ENCODE measurements at places on chromosomes 12 and 14.

DNA sequence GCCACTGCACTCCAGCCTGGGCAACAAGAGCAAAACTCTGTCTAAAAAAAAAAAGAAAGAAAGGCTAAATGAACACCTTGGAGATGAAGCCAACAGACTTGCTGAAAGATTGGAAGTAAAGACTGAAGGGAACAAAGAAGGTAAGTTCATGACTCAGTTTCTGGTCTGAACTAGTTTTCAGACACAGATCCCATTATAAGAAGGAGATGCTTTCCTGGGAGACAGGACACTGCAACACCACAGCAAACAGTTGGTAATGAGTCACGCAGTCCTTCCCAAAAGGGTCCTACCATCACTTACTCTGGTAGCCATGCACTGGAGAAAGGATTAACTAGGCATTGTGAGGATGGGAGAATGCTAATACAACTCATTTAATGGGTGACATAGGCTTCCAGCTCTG is 97.2 kb downstream of the SSPN start:
- DNase-seq: no peak

GRCh38 chr12:12290206-12290605 is 23.4 kb upstream of the LRP6 start:
- no peak for DNase-seq

GRCh38 chr12:106769546-106769945 is 4.9 kb upstream of the RIC8B start:
- DNase-seq: no peak

DNA sequence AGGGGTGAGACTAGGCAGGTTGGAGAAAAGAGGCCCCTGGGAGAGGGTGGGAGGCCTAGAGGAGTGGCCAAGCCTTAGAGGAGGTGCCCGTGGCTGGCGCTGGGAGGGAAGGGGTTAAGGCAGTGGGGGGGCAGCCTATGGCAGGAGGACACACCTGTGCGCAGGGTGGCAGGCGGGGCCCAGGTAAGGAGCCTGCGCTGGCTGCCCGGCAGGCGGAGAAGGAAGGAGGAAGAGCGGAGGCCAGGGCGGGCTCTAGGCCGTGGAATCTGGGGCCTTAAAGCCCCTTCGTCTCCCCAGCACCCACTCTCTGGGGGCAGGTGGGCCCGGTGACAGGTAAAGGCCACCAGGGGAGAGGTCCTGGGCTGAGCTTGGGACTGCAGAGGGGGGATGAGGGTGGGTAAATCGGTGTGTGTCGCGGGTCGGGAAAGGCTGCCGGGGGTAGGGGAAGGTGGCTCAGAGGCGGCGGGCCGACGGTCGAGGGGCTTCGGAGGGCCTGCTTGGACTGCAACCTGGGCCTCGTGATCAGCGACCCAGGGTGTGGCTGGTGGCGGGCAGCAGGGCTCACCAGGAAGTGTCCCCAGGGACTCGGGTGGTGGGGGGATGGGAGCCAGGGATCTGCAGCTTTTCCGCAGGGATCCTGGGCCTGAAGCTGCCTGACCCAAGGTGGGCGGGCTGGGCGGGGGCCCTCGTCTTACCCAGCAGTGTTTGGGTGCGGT is 7.3 kb downstream of the PHB2 start:
- DNase-seq: no peak

DNA sequence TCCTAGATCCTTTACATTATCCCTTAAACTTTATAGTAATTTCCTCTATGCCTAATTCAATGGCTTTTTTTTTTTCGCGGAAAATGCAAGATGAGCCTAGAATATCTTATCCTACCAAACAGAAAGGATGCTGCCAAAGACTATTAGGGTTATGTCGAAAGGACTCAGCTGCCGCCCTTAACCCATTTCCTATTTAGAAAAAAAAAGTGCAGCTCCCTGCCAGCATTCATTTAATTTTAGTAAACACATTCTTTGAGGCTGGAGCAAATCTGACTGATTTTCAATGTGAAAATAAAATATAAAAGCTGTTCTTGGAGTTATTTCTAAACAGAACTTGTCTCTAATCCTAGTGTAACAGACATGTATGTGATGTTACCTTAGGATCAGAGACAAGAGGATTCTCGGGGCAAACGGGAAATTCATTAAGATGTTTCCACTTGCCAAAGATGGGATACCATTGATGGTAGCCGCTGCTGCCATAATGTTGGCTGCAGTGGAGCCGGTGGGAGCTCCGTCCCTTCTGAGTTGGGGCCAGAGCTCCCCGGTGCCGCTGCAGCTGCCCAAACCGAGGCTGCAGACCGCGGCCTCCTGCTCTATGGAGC is 8.2 kb upstream of the A2M start:
- no peak for DNase-seq

- no peak for DNase-seq
These were observed 21.4 kb downstream of the LGR5 start for GRCh38 chr12:71460850-71461609.

DNA sequence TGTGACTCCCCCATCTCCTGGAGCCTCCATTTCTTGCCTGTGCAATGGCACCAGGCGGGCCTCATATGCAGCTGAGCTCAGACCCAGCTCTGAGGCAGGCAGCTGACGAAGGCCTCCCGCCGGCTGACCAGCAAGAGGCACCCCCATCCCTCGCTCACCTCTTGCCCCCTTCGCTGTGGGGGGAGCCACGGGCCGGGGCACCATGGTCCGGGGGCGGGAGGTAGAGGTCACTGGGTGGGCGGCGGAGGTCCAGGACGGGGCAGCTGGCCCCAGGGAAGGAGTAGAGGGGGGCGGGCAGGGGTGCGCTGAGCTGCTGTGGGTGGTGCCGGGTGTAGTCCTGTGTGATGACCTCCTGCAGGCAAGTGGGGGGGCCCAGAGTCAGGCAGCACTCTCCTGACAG is 39.4 kb downstream of the RFLNA start:
- DNase-seq: no peak

- no peak for DNase-seq
These were observed 613 bp downstream of the SRSF9 start for GRCh38 chr12:120468821-120469449.

DNA sequence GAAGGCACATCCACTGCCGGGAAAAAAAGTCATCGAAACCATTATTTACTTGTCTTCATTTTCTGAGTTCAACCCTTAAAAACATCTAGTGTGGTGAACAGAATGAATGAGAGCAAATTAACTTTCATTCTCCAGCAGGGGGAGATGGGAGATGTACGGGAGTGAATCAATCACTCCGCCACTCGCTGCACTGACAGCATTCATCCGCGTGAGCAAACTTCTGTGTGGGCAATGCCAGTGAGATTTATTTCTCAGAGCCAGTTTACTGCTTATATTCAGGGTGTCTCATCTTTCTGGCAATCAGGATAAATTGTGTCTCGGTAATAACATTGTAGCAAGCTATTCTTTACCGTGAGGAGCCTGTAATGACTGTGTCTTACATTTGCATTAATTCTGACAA is 463.6 kb upstream of the MIS18BP1 start:
- DNase-seq: no peak

DNA sequence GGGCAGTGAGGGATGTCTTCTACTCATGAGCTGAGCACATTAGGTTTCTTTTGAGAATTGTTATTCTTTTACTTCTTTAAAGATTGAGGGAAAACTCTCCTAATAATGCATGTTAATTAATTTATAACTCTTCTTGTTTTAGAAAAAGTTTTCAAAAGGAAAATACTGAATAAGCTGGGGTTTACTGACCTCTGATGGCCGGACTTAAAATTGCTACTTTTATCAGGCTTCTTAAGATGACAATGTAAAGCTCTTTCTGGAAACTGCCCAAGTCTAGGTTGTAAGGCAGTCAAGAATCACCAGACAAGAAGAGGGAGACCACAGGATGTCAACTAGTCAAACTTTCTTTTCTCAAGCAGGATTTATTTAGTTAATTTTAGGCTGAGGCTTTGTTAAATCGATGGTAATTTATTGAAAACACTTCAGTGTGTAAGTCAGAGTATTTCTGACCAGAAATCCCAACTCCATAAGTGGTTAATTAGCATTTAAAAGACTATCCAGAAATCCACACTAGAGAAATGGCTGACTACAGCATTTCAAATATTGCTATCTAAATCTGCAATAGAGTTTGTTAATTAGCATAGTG is 82.1 kb downstream of the AVPR1A start:
- DNase-seq: peak; percentile 61

DNA sequence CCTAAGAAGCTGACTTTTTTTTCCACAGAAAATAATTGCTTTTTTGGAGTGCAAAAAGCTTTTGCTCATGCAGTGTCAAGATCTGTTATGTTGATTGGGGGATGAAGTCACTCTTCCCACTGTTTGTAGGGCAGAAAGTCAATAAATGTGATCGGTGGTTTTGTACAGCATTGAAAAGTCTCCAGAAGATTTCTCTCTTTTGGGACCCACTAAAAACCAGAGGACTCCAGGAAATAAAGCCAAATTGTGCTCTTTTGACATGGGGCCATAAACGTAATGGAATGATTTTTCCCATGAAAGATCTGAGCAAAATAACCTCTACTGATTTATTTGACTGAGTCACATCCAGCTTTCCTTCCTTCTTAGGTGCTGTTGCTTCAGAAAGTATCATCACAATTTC is 122.5 kb downstream of the SNAPC1 start:
- DNase-seq: no peak

DNA sequence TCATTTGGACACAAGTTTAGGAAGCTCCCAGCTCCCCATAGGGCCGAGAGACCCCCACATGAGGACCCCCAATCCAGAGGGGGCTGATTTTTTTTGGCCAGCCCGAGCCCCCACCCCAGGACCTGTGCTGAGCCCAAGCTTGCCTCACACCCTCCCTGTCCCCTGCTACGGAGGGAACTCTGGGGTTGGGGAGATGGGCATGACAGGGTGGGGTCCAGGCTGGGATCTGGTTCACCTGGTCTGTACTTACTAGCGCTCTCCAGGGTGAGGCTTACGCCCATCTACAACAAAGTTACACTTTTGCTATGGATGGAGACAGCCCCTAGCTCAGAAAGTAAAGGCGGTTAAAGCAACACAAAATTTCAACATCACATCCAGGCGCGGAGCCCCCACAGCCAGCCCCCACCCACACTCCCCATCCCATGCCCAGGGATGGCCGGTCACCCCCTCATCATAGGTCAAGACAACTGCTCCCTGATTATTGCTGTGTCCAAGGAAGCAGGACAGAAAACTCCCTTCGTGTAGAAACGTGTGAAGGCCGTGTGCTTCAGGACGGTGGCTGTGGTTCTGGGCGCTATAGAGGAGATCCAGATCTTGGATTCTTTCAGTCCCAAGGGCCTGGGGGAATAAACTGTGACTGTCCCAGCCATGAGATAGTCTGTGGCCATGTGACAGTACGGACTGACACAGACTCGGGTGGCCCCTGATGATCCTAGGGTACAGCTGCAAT is 10.7 kb downstream of the SLC25A29 start:
- no peak for DNase-seq

DNA sequence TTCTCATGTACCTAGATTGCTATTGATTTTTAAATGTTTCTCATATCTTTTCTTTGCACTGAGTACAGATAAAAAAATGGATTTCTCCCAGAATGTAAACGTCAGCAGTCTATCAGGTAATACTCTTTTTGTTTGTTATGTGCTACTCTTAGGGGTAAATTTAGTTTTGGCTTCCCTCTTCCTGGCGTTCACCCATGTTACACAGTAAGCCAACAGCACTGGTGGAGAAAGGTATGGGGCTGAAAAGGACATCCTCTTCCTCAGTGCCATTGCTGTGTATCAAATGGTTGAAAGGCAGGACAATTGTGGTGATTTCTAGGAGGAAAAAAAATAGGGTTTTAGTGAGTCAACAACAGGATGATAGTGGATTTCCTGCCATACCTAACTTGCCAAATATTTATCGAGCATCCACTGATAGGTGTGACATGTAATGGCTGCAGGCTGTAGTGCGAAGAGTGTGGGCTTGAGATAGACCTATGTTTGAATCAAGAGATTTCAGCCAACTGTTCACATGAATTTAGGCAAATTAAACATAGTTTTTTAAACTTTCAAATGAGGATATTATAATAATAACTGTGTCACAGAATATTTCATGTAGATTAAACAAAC is 7.5 kb downstream of the KLRF2 start:
- DNase-seq: no peak

- DNase-seq: no peak
These were observed 15.6 kb downstream of the NUAK1 start for GRCh38 chr12:106123110-106123509.

DNA sequence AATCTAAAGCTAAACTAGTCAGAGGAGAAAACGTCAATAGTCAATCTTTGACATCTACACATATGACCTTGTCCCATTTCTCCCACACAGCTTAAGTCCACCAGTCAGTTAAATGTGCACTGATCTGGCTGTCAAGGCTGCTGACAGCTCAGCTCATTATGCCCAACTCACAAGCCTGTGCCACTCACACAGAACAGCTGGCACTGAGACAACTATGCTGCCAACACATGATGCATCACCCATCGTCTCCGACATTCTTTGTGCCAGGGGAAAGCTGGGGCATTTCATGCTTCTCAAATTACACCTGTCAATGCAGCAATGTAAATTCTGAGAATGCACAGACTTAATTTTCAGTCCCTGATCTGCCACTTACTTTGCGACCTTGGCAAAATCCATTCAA is 25.3 kb downstream of the GNS start:
- DNase-seq: no peak

DNA sequence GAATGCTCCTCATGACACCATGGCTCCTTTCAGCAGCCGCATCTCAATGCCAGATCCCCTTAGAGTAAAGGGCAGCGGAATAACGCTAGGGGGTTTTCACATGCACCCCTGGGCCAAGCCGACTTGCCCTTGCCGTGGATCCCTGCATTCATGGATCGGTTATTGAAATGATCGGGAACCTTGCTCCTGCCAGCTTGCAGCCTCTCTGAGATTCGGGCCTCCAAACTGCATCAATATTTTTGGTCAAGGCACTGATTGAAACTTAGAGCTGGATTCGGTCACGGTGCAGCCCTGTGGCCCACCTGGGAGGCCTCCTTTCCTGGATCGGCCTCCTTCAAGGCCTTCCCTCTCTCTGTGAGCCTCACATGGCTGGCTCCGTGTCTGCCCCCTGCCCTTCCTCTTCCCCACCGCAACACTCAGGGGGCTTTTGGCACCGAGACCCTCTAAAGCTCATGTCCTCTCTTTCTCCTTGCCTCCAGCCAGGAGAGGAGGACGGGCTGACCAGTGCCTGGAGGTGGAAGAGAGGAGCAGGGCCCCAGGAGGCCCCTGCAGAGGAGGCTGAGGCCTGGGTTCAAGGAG is 1.8 kb downstream of the PTPN6 start:
- no peak for DNase-seq

All from HFF-Myc (cell line).